ENCODE measurements at places on chromosomes 2 and 18.
A peak's percentile ranks its signal among the peaks of the same experiment; 100 is the strongest.

DNA sequence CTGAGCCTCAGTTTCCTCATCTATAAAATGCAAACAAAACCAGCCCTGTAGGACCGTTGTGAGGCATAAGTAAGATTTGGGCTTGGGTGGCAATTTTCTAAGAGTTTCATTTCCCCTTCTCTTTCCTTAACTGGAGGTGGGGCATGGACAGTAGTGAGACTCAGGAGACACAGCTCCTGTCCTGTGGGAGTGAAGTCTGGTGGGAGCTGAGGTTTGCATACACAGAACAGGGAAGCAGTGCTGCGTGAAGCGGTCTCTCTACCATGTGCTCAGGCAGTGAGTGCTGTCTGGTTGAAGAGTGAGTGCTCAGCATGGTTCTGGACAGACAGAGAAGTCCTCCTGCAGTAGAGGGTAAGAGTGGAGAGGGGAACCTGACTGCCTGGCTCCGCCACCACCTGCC lies 62.3 kb upstream of the MCFD2 start:
- DNase-seq = no peak

DNA sequence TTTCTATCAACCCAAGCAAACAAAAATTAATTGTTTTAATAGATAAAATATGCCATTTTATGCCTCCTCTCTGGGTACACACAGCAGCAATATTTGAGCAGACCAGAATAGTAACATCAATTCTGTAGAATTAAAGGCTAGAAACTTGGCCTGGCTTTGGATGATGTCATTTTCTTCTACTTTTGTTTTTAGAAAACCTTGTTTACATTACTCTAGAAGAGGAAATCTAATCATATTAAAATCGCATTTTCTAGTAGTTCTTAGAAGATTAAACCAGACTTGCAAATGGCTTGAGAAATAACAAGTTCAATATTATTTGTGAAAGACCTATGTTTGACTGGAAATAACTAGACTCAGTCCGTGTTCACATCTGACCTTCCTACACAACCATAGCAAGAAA lies 102.3 kb upstream of the RFX8 start:
- no peak for DNase-seq

DNA sequence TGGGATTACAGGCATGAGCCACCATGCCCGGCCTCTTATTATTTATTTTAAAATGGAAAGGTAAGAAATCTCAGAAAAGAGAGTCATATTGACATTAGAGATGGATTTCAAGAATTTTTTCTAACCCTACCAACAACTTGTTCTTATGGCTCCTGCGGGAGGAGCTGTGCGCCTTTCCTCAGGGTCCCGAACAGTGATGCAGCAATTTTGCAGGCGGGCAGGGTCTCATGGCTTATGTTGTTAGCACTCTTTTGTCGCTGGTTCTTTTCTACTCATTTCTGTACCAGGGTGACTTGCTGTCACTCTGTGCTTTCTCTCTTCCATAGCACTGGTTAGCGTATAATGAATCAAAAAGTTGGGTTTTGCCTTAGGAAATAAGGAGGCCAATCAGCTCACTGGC lies 148.8 kb upstream of the DLGAP1 start:
- no peak for DNase-seq

- no peak for DNase-seq
These were observed 71.2 kb upstream of the CAVIN2 start for GRCh38 chr2:191917967-191918651.

DNA sequence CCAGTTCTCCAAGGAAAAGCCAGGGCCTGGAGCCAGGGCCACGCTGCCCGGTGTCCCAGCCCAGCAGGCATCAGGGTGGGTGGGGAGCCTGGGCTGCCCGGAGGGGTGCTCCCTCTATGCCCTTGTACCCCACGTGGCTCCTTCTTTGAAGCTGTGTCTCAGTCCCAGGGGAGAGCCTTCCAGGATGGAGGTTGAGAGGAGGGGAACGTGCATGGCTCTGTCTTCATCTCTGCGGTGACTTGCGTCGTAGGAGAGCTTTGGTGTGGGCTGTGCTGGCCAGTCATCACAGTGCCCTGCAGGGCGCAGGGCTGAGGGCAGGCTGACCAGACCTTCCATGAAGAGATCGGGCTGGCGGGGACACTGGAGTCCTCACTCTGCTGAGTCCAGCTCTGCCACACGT lies 197.2 kb downstream of the LDLRAD4 start:
- no peak for DNase-seq

- no peak for DNase-seq
These were observed 926.9 kb downstream of the TSN start for GRCh38 chr2:122682356-122682755.

- DNase-seq = no peak
These were observed 72.8 kb downstream of the PLEKHA3 start for GRCh38 chr2:178553047-178553446.

DNA sequence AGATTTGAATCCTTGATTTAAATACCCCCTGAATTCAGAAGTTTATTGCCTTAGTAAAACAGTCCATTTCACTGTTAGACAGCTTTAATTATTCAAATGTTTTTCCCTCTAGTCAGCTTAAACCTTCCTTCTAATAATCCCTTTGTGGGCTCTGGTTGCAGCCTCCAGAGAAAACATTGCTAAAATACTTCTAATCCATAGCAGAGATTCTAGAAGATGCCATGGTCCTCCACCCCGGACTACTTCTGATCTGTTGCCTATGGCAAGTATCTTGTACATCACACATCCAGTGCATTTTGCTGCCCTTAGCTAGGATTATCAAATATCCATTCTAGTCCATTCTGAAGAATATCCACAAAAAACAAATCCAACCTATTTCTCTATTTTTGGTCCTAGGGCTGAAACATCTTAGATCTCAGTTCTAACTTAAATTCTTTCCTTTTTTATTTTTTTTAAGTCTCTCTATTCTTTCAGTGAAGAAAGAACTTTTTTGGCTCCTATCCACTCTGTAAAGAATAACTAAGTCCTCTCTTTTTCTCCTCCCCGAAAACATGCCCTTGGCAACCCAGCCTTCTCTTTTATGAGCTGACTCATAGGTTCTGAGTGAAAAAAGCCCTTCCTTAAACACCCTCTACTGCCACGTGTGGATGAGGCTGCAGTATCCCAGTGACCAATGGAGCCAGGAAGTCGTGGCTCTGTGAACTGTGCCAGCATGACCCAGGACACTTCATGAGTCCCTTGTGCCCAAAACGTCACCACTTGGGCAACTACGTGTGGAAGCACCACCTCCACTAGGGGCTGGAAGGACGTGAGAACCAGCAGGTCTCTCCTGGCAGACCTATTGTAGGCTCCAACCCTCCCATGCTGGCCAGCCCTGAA lies 349.8 kb downstream of the TNS1 start:
- no peak for DNase-seq

DNA sequence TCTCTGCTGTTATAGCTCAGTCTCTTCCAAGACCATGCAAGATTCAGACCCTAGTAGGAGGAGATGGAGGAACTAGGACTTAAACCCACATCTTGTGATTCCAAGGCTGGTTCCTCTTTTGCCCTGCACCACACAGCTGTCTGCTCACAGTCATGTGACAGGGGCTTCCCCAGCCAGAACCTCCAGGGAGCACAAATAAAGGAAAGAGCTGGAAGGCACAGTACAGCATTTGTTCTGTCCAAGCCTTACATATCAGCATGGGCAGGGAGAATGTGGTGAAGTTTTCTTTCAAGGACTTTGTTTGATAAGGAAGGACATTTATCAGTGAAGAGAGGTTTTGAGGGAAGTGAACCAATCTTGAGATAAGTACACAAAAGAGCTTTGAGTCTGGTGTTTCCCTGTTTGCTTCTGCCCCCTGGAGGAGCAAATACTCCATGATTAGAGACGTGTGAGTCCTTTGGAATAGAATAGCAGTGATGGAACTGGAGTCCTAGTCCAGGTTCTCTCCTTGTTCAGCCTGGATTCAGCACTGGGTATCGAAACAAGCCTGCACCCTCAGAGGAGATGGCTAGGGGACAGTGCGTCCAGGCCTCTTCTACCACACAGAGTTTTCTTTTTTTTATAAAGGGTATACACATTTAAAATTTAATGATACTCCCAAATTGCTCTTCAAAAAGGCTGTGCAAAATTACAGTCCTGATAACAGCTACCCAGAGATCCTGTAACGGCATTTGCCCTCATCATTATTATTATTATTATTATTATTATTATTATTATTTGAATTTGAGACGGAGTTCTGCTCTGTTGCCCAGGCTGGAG lies 24.6 kb upstream of the CASP10 start:
- peak; percentile 29 for DNase-seq

GRCh38 chr2:61327173-61327572 lies 143.7 kb downstream of the USP34 start:
- no peak for DNase-seq

DNA sequence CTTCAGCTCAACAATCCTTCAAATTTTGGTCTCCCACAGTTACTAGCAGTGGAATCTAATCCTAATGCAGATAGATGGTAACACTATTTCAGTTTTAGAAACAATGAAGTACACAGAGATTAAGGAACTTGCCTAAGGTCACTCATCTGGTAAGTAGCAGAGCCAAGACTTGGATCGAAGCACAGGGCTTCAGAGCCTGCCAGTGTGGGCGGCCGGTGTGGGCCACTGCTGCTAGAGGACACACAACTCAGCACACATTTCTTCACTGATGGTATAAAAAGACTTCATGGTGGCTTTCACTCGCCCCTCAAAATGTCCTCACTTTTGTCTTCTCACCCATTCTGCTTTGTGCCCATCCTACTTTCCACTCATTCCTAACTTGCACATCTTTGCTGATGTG lies 11.1 kb downstream of the C2orf74 start:
- no peak for DNase-seq

GRCh38 chr2:196268538-196269338 lies 97.4 kb upstream of the STK17B start:
- DNase-seq = no peak

GRCh38 chr2:43455731-43456642 lies 139.9 kb downstream of the THADA start:
- no peak for DNase-seq

GRCh38 chr2:233760043-233760442 lies at the start of gene UGT1A1:
TSS of gene UGT1A1 (plus strand) at chr2:233760270. CDS start at chr2:233760288, 18 bp downstream.
- no peak for DNase-seq

DNA sequence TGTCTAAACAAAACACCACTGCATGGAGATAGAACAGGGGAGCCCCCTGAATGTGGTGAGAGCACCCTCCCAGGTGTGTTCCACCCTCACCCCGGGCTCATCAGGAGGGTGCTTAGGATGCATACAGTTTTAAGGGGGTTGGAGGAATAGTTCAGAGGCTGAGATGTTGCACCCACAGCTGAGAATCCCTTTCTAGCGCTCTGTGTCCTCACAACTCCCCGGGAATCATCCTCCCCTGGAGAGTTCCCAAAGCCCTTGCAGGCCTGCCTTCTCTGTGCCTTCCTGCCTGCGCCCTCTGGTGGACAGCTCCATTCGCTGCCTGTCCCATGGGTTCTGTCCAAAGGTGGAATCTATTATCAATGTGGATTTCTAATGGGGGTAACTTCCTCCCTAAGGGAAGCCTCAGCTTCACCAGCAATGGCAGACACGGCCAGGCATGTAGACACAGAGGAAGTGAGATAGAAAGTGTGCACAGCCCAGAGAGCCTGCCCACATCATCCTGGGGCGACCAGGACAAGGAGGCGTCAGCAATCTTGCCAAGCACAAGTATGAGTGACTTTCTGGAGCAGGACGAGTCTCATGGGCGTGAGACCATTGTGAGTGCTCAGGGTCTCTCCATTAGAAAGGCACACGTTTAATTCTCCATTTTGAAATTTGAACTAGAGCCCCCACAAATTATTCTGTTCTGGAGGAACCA lies 1.2 kb upstream of the UGT1A5 start:
- peak; percentile 62 for DNase-seq

- DNase-seq = no peak
These were observed 1167.9 kb downstream of the DSC3 start for GRCh38 chr18:29874519-29875098.

GRCh38 chr2:151040039-151040438 lies 221.6 kb downstream of the RBM43 start:
- DNase-seq = no peak

GRCh38 chr2:133489641-133490410 lies 78.4 kb downstream of the NCKAP5 start:
- DNase-seq = no peak

DNA sequence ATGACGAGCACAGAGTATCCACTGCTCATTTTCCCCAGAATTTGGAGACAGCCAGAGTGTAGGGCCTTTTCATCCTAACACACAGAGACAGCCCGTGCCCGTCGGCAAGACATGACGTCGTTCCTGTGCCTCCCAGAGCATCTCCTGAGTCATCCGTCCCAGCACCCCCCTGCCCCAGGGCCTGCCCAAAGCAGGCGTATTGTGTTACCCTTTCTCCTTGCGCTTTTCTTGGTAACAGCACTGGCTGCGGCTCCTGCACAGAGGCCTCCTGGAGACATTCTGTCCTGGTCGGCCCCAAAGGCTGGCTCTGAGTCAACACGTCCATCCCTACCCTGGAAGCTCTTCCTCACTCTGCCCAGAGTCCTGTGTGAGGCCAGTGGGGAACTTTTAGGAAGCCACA lies 217.1 kb downstream of the KLHL29 start:
- no peak for DNase-seq

DNA sequence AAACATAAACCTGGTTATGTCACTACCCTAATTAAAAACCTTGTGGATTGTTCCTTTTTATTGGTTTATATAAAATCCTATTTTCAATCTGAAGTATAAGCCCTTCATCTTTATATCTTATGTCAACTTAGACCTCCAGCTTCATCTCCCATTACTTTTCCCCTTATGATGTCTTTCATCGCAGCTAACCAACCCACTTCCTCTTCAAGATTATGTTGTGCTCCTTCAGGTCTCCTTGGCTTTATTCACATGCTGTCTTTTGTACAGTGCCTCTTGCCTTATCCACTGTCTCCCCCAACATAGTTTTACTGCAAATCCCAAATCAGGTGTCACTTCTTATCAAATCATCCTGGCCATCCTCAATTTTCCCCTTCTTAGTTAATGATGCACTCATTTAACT lies 25.9 kb downstream of the MBD5 start:
- no peak for DNase-seq

DNA sequence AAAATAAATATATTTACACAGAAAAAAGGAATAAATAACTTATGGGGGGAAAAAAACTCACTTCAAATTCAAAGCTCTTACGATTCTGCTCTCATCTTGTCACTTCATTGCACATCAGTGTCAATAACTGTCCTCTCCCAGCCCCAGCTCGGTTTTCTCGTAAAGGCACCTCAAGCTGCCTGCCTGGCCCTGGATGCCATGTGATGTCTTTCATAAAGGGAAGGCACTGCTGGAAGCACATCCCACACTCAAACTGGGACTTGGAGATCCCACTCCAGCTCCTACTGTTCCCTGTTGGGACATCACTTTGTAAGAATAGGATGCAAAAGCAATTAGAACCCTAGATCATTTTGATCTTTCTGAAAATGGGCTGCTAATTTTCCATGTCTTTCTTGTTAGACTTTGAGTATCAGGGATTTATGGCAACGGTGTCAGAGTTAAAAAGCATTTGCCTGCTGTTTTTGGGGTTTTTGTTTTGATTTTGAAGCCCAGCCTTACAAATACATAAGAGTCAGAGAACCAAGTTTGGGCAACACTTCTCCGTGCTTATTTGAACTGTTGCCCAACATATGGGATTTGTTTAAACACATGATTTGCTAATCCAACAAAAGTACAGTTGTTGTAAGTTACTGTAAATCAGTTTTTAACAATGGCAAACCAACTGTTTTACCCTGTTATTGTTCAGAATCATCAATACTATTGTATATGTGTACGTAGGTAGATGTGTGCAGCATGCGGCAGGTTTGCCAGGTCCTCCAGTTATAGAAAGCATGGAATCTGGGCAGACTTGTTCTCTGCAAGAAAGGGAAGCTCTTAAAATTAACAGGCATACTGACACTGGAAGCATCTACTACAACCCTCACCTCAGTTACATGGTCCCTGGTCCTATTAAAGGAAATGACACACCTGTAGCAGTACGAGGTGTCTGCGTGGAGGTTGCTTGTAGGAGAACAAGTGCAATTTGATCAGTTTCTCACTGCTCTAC lies 20.6 kb downstream of the SERTAD2 start:
- no peak for DNase-seq
